ENCODE measurements at places on chromosomes 12 and 14.
A peak's percentile ranks its signal among the peaks of the same experiment; 100 is the strongest.

- DNase-seq, result peak; percentile 44
Observed at GRCh38 chr12:54701940-54702592, 53.9 kb upstream of the DCD start.

GRCh38 chr12:63846238-63846967 is 1.9 kb downstream of the SRGAP1 start:
- peak; percentile 17 for DNase-seq

GRCh38 chr14:32109676-32110547 is 32.8 kb downstream of the ARHGAP5 start:
- peak; percentile 60 for DNase-seq

DNA sequence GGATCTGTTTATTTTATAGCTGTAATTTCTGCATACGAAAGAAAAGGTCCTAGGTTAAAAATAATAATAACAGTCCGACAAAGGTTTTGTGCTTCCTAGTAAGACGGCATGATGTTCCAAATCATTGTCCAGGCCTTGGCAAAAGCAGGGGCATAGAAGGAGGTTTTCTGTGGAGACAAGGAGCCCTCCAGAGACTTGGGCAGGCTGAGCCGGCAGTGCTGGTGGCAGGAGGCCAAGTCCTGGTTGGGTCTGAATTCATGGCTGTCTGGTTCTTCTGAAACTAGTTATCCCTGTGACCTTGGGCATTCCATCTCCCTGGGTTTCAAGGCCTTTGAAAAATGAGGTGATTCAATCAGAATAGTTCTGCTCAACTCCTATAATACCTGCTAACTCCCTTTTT is 44.0 kb downstream of the KCNK13 start:
- no peak for DNase-seq

DNA sequence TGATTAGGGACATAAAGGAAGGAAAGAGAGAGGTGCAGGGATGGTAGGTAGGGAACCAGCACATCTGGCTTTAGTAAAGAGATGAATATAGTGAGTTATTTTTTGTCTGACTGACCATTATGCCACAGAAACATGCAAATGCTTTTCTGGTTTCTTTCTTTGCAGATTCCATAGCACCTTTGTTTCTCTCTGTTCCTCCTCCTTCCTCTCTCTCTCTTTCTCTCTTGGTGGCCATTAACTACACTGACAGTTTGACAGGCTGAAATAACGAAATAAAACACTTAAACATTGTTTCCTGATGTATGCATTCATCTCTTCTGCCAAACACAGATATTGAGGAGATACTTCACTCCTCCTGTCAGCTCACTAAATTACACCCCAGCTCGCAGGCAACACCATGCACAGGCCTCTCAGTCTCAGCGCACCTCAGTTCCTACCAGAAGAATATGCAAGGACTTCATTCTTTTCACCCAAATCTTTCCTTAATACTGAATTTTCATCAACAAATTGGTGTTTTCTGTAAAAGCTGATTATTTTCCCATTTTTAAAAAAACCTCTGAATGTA is 406.9 kb upstream of the SOX5 start:
- no peak for DNase-seq

DNA sequence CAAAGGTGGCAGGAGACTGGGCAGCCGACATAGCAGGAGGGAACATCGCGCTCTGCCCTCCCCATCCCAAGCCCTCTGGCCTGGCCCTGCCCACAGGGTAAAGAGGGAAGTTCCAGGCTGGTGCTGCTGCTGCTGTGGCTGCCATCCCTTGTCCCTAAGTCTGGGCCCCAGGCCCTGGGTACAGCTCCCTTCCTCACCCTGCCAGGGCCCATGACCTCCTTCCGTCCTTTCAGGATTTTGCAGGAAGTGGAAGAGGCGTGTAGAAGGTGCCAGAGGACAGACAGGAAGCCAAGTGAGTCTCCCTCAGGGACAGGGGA is 14.7 kb upstream of the NCOR2 start:
- no peak for DNase-seq

- peak; percentile 73 for DNase-seq
Observed at GRCh38 chr12:47910486-47910885, 5.7 kb upstream of the VDR start.

DNA sequence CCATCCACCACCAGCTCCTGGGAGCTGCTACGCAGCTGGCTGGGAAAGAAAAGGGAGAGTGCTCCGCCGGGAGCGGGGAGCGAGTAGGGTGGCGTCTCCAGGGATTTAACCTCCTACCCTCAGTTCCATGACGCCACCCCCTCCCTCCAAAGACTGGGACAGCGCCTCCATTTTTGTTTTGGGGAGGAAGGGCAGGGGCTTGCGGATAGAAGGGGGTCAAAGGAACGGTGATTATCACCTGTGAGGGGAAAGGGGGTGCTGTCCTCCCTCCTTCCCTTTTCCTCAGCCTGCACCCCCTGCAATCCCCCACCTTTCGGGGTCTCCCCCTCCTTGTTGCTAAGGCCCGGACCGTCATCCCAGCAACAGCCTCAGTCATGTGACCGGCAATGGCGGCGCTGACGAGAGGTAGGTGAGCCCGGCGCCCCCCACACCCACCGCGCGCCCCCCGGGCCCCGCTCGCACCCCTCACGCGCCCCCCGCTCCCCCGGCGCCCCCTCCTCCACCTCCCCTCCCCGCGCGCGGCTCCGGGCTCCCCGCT is at the start of gene DTX3:
DTX3 (plus strand) TSS at position 371 of the 538 bp plus-strand sequence. CDS start 1,694 bp downstream, outside the sequence.
- DNase-seq, result peak; percentile 69

DNA sequence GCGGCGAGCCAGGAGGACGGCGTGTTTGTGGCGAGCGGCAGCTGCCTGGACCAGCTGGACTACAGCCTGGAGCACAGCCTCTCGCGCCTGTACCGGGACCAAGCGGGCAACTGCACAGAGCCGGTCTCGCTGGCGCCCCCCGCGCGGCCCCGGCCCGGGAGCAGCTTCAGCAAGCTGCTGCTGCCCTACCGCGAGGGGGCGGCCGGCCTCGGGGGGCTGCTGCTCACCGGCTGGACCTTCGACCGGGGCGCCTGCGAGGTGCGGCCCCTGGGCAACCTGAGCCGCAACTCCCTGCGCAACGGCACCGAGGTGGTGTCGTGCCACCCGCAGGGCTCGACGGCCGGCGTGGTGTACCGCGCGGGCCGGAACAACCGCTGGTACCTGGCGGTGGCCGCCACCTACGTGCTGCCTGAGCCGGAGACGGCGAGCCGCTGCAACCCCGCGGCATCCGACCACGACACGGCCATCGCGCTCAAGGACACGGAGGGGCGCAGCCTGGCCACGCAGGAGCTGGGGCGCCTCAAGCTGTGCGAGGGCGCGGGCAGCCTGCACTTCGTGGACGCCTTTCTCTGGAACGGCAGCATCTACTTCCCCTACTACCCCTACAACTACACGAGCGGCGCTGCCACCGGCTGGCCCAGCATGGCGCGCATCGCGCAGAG is 873 bp downstream of the PLXNC1 start:
- peak; percentile 76 for DNase-seq

- DNase-seq, result no peak
Observed at GRCh38 chr14:76261371-76261811, 109.7 kb downstream of the GPATCH2L start.

GRCh38 chr12:65125975-65126374 is 4.9 kb upstream of the WIF1 start:
- no peak for DNase-seq

GRCh38 chr12:62581288-62582064 is 114.8 kb downstream of the MON2 start:
- DNase-seq, result peak; percentile 69

GRCh38 chr12:67546746-67547145 is 101.8 kb upstream of the DYRK2 start:
- DNase-seq, result no peak

GRCh38 chr12:121820056-121820455 is 16.2 kb downstream of the SETD1B start:
- no peak for DNase-seq

GRCh38 chr12:50747817-50748216 is 16.1 kb upstream of the ATF1 start:
- DNase-seq, result no peak

DNA sequence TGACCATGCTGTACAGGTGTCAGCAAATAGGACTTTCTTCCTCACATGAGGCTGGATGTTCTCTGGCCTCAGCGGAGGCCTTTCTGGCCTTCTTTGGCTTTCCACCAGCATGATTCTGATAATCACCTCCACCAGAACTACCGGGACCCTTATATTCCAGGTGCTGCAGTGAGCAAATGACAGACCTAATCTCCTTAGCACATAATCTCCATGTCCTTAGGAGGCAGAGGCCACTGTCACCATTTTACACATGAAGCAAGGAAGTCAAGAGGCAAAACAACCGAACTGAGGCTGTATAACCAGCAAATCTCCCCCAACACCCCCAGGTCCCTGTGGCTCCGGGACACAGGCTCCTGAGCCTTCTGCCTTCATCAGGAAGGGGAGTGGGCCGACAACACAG is 91.2 kb downstream of the ITPK1 start:
- DNase-seq, result no peak

GRCh38 chr12:12210983-12211382 is 55.9 kb downstream of the LRP6 start:
- no peak for DNase-seq

GRCh38 chr14:24887623-24888304 is 162.2 kb downstream of the STXBP6 start:
- DNase-seq, result no peak

DNA sequence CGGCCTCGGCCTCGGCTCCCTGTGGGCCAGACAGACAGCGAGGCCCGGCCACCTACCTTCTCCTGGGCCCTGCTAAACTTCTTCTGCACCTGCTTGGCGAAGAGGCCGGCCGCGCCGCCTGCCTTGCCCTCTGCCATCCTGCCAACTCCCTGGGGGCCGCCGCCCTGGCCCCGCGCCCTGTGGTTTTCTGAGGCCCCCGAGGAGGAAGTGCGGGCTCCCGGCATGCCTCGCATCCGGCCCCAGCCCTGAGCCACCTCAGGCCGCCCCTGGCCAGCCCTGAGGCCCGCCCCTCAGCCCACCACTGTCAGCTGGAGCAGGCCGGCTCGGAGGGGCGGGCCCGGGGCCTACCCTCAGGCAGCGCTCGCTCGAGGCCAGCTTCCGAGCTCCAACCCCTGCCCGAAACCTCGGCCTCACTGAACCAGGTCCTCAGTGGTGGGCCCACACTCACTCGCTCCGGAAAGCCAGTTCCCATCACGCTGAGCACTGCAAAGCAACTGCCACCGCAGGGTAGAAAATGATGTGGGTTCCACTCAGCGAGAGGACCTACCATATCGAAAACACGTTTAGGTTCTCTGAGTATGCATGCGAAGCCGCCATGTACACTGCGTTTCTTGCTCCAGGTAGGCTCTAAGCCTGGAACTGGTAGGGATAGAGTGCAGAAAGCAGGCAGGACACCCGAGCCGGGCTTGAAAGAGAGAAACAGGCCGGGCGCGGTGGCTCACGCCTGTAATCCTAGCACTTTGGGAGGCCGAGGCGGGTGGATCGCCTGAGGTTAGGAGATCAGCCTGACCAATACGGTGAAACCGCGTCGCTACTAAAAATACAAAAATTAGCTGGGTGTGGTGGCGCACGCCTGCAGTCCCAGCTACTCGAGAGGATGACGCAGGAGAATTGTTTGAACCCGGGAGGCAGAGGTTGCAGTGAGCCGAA is at the start of gene BIN2:
BIN2 (minus strand) TSS at position 209 of the 930 bp plus-strand sequence; CDS start at position 137, 72 bp downstream.
- no peak for DNase-seq

- DNase-seq, result peak; percentile 23
Observed at GRCh38 chr14:23725980-23726710, 90.0 kb downstream of the DHRS2 start.

- DNase-seq, result no peak
Observed at GRCh38 chr14:63480599-63480998, 62.6 kb downstream of the PPP2R5E start.

All from AG20443 (cell line).